SK-N-DZ (cell line): ENCODE measurements at places on chromosomes 3 and 15.

- DNase-seq = no peak
These were observed 558 bp upstream of the NCEH1 start for GRCh38 chr3:172711454-172711795.

DNA sequence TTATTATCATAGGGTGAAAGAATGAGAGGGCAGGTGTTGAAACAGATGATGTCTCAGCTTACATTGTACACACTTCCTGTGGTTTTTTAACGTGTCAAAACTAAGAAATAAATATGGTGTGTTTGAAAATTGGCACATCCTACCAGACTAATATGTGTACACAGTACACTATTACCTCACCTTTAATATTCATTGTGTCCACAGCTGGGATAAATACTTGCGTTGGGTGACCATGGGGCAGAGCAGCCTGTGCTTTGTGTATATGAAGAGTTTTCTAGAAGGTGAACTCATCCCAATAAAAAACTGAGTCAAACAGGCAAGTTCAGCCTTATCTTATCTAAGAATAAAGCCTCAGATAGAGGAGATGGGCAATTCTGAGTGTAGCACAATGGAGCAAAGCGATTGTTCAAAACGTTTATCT lies 17.3 kb downstream of the SUCNR1 start:
- no peak for DNase-seq

GRCh38 chr3:182692695-182693094 lies 100.6 kb upstream of the ATP11B start:
- DNase-seq = no peak

DNA sequence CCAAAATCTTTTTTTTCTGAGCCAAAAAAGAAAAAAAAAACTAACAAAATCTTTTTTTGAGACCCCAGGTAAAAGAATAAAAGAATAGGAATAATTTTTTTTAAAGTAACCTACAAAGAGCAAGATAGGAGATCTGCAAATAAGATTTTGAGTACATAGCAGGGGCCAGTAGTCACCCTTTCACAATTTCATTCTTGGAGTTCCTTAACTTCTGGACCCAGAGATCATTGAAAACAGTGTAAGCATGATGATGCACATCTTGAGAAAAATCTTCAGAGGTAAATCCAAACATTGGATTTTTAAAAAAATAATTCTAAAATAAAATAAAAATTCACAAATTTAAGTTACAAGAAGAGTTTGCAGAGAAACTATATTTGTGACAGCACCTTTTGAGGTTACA lies 18.8 kb downstream of the TFRC start:
- no peak for DNase-seq

DNA sequence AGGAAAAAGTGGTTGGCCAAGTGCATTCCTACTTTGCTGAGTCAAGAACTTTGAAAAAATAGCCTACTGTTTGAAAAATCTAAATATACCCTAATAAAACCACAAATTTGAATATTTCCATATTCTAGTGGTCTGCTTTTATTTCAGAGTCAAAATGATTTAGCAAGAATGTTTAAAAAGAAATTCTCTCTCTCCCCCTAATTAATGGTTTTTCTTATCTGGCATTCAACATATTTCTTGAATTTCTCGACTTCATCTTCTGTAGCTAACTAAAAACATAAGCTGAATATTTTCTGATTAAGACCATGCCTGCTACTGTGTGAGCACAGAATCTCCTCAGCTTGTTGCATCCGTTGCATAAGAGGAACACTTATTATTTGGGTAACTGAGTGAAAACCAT lies 563.5 kb upstream of the TBL1XR1 start:
- no peak for DNase-seq

DNA sequence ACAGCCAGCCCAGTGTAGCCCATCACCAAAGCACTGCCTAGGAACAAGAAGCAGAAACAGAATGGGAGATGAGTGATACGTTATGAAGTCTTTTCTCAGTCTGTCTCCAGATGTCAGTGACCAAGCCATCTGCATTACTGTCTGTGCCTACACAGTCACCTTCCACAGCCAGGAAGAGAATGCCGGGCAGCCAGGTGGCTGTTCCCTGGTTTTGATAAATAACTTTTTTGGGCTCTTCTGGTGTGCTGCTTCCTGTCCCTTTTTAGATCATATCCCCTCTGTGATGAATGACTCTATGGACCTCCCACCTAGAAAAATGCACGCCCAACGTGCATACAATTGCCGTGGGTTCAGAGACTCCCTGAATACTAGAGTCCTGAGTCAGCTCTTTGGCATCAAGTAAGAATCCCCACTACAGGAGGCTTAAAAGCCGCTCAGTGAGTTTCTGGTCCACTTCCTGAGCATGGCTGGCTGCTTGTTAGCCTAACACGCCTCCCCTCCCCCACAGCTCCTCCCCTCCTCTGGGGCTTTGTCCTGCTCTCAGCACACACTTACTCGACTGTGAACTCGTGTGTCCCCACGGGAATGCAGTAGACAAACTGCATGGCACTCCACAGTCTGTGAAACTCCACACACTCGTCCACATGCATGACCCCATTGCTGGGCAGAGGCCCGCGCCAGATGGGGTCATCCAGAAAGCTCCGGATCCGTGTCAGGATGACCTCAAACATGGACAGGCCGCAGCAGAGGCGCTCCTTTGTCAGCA lies 34.7 kb downstream of the NIPA2 start:
- no peak for DNase-seq

DNA sequence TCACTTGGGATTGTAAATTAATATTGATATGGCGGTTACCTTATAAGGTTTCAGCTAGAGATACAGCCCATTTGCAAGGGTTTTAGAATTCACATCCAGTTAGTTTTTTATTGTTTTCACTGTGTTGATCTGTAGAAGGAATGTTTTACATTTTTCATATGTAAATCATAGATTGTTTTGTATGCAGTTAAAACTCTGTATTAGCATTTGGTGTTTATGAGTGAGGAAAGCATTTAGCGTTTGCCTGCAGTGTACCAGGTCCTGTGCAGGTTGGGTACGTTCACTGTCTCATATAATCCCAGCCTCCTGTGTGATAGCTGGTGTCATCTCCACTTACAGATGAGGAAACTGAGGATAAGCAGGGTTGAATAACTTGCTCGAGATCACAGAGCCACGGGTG lies 23.8 kb downstream of the MAP6D1 start:
- DNase-seq = no peak

- DNase-seq = no peak
These were observed 296.8 kb upstream of the CHRM5 start for GRCh38 chr15:33671456-33671855.

- DNase-seq = no peak
These were observed 5.0 kb downstream of the NAA50 start for GRCh38 chr3:113741086-113741485.

GRCh38 chr3:53035825-53036619 lies 9.9 kb downstream of the SFMBT1 start:
- no peak for DNase-seq

DNA sequence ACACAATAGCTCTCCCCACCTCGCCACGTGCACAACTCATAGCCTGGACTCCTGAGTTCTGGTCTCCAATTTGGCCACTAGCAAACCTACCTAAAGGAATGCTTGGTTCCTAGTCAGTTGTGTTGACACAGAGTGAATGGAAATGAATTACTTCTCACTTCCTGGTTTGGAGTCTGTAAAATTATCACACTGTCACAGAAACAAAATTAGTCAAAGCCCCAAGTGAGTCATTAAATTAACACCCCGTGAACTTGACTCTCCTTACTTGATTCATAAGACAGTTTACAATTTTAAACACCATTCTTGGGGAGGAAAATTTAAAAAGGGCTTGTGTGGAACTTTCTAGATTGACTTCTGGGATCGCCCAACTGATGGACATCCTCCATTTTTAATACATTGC lies 276.2 kb upstream of the CTNNB1 start:
- no peak for DNase-seq

GRCh38 chr3:38129058-38129457 lies 7.9 kb downstream of the ACAA1 start:
- no peak for DNase-seq

GRCh38 chr3:43390255-43390588 lies 103.9 kb downstream of the SNRK start:
- no peak for DNase-seq

DNA sequence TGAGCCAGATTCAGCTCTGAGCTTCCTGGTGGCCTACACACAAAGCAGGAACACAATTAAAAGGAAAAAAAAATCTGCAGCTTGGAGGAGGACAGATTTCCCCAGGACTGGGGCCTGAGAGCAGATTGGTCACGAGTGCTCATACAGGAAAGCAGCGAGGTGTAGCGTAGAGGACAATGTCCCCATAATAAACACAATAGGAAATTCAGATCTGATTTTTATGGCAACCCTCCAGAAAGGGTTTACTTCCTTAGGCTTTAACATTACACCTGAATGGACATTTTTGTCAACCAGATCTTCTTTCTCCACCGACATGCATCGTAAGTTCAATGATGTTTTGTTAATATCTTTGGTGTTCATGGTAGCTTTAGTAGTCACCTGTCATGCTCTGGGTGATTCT lies 23.3 kb downstream of the SLC6A20 start:
- DNase-seq = no peak

- no peak for DNase-seq
These were observed 59.6 kb upstream of the SKOR1 start for GRCh38 chr15:67765701-67766100.

GRCh38 chr3:134072881-134073582 lies 43.3 kb upstream of the SLCO2A1 start:
- DNase-seq = no peak

GRCh38 chr15:83282776-83283137 lies 1.7 kb downstream of the BNC1 start:
- DNase-seq = peak; percentile 67

DNA sequence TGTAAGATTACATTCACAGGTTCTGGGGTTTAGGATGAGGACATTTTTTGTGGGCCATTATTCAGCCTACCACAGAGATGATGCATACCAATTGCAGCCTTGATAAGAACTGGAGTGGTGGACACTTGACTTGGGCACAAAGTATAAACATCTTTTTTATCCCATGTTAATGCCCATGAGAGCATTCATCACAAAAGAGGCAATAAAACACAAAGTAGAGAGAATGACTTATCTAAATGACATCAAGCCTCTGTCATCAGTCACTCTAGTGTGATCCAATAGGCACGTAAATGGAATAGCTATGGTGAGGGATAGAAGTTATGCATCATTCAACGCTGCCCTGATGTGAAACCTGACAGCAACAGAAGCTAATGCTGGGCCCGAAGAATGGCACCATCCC lies 25.8 kb downstream of the VEPH1 start:
- DNase-seq = no peak

- DNase-seq = peak; percentile 20
These were observed 2.6 kb upstream of the FOXP1 start for GRCh38 chr3:71585887-71586809.

DNA sequence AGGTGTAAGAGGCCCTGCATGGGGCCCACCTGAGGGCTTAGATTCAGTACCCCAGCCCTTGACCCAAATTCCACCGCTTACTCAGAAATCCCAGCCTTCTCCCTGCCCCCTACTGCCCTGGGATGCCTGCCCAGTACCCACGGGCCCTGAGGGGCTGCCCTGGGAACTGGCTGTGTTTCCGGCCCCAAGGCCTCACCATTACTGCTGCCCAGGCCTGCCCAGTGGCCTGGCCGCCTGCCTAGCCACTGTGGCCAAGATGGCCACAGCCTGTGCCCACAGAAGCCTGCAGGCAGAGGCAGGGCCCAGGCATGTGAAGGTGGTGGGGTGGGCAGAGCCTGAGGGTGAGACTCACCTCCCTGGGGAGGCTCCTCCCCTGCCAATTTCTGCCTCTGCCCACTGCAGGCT lies 6.1 kb upstream of the PRKCD start:
- no peak for DNase-seq

- no peak for DNase-seq
These were observed 97.9 kb downstream of the PLD1 start for GRCh38 chr3:171712171-171712938.

DNA sequence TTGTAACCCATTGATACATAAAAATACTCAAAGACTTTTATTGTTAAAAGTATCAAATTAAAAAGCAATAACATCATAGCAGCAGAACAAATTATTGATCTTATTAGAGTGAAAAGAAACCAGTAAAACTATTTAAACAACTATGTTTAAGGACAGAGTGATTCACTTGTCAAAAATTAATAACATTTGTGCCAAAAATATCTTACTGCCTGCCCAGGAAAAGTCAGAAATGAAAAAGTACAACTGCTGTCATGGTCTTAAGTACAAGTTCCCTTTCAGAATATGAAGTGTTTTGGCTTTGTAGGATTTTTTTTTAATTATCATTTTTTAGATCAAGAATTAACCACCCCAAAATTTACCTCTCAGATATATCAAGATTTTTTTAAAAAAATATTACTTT lies 3.4 kb downstream of the IFT57 start:
- DNase-seq = no peak

- DNase-seq = peak; percentile 24
These were observed 59.1 kb downstream of the CCNL1 start for GRCh38 chr3:157100608-157101396.

DNA sequence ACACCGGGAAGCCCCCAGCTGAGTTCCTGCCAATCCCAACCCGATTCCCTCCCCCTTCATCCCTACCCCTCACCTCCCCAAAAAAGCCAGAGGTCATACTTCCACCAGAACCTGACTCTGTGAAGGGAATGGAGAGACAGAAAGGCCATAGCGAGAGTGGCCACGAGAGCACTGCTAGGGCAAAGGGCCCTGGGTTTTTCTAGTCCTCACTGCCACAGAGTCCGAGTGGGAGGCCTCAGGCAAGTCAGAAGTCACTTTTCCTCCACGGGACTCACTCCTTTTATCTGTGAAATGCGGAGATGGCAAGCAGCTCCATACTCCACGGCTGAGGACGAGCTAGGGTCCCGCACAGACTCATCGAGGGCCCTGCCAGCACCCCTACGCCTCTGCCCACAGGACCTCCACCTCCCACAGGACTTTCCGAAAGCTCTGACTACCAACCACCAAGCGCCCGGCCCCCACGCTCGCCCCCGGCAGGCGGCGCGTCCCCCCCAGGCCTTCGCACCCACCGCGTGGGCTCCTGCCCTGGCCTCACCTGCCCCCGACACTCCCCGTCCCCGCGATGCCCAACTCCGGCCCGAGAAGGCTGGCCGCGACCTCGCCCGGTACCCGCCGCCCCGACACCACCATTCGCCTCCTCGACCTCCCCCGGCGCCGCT lies 792 bp downstream of the ATP13A3 start:
- DNase-seq = no peak

DNA sequence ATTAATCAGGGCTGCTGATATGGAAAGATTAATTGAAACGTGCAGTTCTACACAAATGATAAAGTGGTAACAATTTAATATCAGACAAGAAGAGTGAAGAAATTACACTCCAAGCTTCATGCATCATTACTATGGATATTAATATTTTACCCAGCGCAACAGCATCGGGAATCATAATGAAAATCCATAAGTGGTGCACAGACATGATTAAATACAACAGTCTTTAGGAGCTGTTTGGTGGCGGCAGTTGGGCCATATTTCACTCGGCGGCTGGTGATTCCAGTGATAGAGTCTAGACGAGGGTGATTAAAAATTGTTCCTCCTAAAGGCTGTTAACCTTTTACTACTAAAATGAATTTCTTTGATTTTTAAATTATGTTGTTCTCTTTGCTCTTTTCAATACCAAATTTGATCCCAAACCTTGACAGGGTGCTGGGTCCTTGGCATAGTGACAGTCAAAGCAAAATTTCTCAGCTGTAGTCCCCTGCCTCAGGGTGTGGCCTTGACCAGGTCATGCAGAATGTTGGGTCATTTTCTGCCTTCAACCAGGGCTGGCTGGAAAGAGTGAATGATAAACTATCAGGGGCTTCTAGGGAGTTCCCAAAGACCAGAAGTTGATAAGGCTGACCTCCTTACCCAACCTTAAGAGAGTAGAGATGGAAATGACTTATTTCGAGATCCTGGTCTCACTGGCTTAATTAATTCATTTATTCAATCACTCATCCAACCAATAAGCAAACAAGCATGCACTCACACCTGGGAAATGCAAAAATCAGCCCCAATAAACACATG lies 392.0 kb downstream of the IL20RB start:
- DNase-seq = no peak
